ENCODE measurements at places on chromosomes 4 and X.

DNA sequence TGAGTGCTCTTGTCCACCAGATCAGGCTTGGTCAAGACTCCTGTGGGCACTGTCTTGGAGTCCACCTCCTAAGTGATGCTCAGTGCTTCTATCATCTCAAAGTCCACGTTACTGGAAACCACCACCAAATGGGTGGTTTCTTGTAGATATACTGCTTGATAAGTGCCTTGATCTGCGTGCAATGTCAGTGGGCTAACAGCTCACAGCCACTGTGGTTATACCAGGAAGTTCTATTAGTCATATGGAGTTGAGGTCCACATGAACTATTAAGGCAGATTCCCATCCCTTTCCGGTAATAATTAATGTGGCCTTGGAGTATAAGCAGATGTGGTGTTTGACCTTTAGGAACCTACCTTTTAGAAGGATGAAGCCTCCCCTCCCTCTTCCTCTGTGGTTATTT, 161.9 kb downstream of the ZNF518B start:
- DNase-seq, result no peak

GRCh38 chr4:148539387-148539786, 97.2 kb upstream of the NR3C2 start:
- no peak for DNase-seq

GRCh38 chr4:169208090-169208455, 62.7 kb downstream of the SH3RF1 start:
- no peak for DNase-seq

DNA sequence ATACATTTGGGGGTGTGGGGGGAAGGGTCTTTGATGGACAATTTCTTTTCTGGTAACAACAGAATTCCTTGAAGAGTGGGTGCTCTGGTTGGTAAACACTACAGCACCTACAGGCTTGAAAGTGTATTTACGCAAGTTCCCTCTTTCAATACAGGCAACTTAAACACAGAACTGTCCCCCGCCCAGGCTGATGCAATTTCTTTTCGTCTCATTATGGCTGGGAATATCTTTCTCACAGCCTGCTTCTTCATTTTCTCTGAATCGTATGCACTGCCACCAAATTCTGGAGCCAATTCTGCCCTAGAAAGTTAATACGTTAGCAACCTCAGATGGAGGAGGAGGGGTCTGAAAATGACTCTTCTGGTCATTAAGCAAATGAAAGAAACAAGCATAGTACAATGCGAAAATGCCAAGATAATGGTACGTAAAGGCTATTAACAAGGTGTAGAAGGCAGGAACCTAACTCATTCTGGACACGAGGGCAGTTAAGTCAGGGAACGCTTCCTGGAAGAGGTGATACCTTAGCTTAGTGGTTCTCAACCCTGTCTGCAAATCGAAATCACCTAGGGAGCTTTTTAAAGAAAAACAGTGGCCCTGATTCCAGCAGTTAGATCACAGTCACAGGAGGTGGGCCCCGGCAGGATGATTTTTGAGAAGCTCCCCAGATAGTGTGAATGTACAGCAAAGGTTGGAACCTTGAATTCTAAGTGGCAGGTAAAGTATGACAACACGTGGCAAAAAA, 1.0 kb downstream of the AGA start:
- peak; percentile 6 for DNase-seq

GRCh38 chrX:10496345-10496965, 123.9 kb downstream of the MID1 start:
- peak; percentile 53 for DNase-seq

GRCh38 chr4:88616275-88617150, 24.2 kb downstream of the HERC3 start:
- DNase-seq, result peak; percentile 93

GRCh38 chrX:150475461-150475860, 93.0 kb upstream of the MTM1 start:
- DNase-seq, result peak; percentile 24

DNA sequence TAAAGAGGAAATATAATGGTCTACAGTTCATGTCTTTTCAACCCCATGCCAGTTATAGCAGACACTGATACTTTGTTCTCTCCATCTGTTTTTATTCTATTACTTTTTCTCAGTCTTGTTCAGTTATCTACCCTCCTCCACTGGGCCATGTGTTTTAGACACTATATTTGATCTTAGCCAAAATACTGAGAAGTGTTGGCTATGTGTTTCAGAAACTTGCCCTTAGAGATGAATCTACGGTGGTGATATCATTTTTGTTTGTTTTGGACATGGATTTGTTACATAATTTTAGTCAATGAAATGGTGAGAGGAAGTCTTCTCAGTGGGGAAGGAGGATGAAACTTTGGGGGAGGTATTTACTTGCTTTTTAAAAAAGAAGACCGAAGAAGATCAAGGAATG, 211.5 kb upstream of the DDX53 start:
- no peak for DNase-seq

DNA sequence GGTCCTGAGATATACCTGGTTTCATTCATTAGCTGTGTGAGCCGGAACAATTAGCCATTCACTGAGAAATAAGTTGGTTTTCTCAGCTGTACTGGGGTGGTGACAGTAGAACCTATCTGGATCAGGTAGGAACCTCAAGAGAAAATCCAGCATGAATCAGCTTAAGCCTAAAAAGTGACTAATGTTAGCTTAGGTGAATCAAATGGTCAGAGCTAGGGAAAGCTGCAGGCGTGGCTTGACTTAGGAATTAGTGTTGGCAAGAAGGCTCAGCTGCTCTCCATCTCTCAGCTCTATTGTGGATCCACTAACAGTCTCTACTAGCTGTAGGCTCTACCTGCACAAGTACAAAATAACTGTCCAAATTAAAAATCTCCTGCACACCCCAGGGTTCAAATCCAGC, 1025.5 kb downstream of the RAB28 start:
- no peak for DNase-seq

DNA sequence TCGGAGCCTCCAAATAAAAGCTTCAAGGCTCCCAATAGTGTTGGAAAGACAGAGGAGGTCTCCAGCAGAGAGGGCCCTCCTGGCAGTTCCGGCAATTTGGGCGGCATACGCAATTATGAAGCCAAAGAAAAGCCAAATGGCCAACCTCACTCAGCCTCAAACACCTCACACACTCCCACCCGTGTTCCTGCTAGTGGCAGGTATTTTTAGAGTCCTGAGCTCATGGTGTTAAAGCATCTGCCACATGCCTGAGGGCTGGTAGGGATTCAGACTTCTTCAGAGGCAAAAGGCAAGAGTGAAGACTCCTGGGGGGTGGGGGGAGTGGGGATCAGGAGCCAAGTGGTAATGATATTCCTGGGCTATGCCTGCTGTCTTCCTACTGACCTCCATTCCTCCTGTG, 7.4 kb downstream of the RAB33A start:
- no peak for DNase-seq

GRCh38 chr4:91434631-91435030, 869.1 kb upstream of the GRID2 start:
- no peak for DNase-seq

DNA sequence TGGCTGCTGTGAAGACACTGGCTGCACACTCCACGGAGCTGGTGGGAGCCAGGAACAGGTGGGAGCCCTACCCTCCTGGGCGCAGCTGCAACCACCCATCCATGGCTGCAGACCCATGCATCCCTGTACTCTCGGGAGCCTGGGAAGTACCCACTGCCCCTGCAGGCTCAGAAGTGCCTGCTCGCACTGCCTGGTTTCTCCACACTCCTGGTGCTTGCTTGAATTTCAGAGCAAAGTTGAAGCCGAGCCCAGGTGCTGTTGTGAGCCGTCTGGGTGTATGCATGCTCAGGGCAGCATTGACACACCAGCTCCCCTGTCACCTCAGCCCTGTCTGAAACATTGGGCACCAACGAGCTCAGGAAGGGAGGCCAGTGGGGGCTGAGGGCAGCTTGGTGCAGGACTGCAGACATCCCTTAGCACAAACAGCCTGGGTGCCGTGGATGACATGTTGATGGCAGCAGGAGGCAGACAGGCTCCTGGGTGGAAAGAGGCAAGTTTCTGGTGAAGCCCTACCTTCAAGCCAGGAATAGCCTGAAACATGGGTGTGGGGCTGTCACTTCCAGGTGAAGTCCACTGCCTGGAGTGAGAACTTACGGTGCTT, 585.9 kb downstream of the PCDH18 start:
- DNase-seq, result no peak

- peak; percentile 3 for DNase-seq
Observed at GRCh38 chrX:152819732-152820131, 10.8 kb downstream of the CETN2 start.

DNA sequence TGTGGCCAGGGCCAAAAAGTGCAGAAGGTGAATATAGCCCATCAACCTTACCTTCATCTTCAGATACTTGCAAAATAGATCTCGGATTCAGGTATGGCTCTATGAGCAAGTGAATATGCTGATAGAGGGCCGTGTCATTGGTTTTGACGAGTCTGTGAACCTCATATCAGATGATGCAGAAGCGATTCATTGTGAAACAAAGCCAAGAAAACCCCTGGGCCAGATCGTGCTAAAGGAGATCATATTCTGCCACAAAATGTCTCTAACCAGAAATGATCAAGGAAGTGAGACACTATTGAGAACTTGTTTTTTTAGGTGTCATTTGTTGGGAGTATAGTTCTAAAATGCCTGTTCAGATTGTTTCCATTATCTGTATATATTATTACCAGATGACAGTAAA, 48.3 kb downstream of the PDK3 start:
- DNase-seq, result no peak

GRCh38 chr4:14345356-14345775, 656.9 kb upstream of the CPEB2 start:
- peak; percentile 42 for DNase-seq

- peak; percentile 31 for DNase-seq
Observed at GRCh38 chr4:43456383-43456782, 563.9 kb downstream of the GRXCR1 start.

DNA sequence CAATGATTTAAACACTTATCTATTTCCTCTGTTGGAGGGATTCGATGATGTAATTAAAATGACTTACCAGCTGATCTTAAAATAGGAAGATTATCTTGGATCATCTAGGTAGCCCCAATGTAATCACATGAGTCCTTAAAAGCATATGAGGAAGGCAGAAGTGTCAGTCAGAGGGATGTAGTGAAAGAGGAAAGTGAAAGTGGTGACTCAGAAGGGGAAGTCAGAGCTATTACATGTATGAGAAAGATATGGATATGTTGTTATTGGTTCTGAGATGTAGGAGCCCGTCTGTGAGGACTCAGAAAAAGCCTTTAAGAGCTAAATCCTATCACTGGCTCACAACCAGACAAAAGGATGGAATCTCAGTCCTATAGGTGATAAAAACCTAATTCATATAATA, 456.4 kb downstream of the DACH2 start:
- no peak for DNase-seq

DNA sequence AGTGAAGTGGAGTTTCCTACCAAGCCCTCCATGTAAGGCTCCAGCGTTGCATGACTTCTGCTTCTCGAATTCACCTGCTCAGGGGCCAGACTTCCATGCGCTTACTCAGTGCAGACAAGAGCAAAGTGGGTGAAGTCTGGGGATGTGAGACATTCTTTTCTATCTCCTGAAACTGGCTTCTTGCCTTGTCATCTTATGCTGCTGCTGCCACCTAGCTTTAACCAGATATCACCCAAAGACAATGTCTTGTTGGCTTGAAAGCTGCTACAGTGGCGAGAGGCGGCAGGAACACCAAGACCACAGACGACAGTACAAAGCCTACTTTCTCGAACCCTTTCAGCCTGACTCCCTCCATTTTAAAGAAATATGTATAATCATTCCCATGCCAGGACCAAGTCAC, 103.6 kb upstream of the ADGRG2 start:
- DNase-seq, result no peak

DNA sequence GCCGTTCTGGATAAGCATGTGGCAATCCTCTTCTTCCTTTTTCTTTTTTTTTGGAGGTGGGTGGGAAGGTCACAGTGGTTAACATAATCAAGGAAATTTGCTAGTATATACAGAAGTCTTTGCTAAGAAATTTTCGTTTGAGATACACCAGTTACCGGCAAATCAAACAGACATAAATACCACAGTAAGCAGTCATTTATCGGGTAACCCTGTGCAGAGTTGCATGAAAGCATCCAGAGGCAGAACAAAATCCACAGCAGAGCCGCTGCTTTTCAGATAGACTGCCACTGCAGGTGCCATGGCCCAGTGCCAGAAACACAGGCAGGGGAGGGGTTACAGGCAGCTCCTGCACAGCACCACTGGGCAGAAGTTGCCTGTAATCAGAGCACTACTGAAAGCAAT, 179.1 kb upstream of the MAB21L2 start:
- no peak for DNase-seq

- no peak for DNase-seq
Observed at GRCh38 chr4:45453258-45453853, 670.5 kb downstream of the GABRG1 start.

- no peak for DNase-seq
Observed at GRCh38 chr4:169128902-169129301, 118.8 kb upstream of the CBR4 start.

DNA sequence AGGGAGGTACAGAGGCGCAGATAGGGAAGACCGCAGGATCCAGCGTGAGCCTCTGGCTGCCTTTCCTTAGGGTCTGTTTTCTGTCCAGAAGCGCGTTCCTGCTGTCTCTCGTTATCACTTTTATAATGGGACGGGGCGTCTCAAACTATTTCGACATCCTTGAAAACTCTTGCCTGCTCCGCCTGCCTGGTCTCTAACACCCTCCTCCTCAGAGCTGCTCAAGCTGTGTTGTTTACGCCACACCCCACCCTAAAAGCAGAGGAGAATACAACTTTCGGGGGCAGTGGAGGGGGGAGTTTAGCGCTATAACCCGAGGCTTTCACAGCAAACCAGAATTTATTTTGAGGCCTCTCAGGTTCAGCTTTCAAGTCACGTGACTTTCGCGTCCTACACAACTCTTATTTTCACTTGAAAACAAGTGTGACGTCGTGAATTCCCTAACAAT, 646 bp upstream of the FAM3A start:
- DNase-seq, result peak; percentile 48

GRCh38 chrX:10519278-10519677, 101.1 kb downstream of the MID1 start:
- DNase-seq, result peak; percentile 33

DNA sequence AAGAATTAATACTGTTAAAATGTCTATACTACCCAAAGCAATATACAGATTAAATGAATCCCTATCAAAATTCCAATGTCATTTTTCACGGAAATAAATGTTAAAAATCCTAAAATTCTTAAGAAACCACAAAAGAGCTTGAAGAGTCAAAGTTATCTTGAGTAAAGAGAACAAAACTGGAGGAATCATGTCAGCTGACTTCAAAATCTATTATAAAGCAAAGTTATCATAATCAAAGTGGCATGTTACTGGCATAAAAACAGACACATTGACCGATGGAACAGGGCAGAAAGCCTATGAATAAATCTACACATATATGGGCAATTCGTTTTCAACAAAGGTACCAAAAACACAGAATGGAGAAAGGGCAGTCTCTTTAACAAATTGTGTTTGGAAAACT, 579.0 kb downstream of the INPP4B start:
- DNase-seq, result no peak

DNA sequence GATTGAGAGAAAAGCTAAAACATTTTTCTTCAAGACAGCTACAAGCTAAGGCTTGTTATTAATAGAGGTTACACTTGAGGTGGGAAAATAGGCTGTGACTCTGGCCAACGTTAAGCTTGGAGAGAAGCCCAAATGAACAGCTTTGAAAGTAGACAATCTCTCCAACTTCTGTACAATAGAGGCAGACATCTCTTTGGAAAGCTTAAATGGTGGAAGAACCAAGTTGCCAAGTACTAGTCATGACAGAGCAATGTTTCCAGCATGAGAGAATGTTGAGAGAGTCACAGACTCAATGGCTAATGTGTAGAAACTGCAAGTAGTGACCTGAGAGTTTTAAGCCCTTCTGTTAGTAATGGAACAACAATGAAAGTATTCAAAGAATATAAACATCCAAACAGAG, 298.1 kb downstream of the INPP4B start:
- peak; percentile 6 for DNase-seq
